ENCODE measurements at places on chromosomes 16 and 17. TPM values are rescaled to one million over a fixed set of nuclear protein-coding genes. Genes with fewer than 3 reads are reported as not detected.

Gene RHBDL3
- 0.12 TPM for total RNA-seq

Gene GAST
- not detected for total RNA-seq

Gene HIGD1B
- not detected for total RNA-seq

Gene SLC16A6
- 0.15 TPM for total RNA-seq

Gene OGFOD1
- 27.1 TPM for total RNA-seq

Gene SRL
- not detected for total RNA-seq

Gene AOC2
- total RNA-seq: 0.23 TPM

All from smooth muscle cell of the coronary artery (primary cell).